M059J (cell line): ENCODE measurements at places on chromosomes 6 and 20.

DNA sequence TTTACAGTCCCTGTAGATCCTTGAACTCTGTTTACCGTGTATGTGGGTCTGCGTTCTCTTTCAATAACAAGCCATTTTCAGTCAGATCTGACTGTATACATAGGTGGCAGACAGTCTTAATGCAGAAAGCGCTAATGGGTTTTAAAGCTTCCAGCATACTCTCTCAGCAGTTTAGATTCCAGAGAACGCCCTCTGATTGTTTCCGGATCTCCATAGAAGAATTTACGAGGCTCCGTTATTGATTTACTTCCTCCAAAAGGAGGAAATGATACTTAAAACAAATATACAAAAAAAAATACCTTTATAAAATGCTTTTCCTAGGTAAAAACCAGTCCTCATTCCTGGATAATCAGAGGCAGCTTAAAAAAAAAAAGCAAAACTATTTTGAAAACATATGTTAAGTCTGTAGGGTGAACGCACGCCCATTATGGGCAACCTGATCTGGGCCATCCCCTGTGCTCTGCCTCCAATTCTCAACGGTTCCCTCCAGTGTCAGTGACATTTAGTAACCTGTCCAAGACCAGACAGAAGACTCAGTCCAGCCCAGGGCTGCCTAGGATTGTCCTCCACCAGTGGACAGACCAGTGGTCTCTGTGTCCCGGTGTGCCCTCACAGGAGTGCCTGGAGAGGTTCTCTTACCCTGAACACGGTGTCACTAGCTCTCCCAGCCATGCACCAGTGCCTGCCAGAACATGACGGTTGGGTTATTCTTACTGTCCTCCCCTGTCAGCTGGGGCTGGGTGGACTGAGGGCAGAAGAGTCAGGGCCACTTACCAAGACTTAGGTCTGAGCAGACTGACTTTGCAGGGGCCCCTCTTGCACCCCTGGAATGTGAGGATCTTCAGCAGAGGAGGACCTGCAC, 217.3 kb downstream of the ARID1B start:
- no peak for DNase-seq

DNA sequence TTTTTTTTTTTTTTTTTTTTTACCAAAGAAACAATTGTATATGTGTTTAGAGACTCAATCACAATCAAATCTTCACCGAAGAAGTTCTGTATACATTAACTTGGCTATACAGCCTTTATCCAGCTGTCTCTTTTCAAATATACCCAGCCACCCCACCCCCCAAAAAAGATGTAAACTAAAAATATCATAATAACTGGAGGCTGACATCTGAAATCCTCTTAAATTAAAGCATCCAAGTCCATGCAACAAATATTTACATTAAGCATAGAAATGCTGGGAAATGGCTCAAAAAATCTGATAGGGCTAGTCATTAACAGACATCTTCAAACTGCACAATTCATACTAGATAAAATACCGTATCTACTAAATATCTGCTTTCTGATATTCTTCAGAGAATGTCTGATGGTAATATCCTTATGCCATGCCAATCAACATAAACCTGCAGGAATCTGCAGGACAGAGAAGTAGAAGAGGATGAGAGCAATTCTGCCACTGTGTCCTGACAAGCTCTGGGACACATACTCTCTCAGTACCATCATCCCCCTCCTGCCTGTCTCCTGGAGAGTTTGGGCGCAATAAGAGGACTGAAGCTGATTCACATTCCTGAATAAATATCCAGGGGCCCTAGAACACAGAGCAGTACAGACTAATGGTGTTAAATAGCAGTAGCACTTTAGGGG, 152.4 kb downstream of the KIF6 start:
- no peak for DNase-seq

- peak; percentile 86 for DNase-seq
Measured at GRCh38 chr6:125201961-125202729, 48.6 kb downstream of the TPD52L1 start.

DNA sequence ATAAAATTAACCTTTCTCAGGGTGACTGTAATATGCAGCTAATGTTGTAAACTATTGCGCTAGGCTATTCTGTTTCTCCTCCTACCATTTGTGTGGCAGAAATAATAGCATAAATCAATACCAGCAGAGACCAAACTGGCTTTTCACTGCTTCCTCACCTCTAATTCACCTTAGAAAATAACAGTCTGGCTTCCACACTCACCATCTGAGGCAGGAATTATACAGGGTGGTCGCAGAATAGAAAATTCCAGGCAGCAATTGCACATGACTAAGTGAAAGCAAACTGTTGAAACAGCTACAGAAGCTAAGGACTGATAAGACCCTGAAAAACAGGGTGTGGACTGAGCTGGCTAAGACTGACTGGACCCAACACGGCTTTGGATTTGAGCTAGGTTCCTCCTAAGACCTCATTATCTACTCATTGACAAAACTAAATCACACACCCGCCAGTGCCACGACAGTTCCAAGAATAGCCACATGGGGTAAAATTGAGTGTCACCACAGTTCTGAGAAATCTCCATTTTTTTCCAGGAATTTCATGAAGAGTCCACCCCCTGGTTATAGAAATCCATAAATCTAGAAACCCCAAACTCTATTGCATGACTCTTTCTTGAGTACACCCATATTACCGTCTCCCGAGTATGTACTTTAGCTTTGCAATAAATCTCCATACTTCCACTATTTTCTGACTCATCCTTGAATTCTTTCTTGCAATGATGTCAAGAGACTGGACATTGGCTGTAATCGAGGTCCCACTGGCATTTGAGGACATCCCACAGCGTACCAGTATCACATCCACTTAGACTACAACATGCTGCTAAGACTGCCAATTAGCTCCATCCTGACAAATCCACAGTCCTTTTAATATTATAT, 60.9 kb upstream of the KCNQ5 start:
- DNase-seq: no peak

DNA sequence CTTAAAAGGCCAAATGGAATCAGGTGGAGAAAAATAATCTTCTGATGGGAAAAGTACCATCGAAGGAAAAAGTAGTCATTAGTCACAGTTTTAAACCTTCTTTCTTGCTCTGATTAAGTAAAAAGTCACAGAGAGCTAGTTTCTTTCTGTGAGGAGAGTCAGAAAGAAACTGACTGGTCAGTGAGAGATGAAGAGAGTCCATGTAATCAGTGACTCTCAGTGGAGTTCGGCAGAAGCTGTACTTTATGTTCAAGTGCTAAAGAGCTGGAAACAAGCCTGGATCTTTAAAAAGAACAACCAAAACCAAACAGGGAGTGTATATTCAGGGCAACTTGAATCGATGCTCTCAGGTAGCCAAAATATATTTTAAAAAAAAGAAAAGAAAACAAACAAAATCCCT, 44.5 kb downstream of the MDGA1 start:
- DNase-seq: no peak

DNA sequence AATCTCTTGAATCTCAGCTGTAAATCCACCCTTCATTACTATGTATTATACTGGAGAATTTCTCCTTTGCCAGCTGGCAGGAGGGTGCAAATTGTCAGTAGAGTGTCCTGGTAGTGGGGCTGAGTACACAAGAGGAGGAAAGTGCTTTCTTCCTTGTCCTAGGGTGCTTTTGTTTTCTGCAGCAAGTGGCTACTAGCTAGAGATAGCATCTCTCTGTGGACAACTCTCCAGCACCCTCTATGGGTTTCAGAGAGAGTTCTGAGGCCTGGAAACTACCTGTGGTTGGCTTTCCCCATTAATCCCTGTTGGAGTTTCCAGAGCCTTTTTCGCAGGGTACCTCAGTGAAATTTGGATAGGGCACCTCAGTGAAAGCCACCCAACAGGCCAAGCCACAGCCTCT, 422.5 kb upstream of the RGS17 start:
- peak; percentile 25 for DNase-seq

DNA sequence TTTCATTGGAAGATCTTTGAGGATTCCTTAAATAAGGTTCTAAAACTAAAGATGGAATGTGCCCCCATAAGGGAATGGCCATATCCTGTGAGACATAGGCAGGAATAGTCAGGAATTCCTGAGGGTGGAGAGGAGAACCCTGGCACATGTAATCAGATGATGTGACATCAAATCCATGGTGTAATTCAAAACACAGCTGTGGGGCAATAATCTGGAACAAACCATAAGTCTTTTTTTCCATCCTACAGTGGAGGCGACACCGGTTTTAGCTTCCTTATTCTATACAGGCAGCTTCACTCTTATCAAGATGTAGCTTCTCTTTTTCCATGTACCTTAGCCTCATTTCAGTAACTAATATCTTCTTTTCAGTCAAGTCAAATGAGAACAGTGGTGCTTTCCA, 133.6 kb upstream of the CITED2 start:
- DNase-seq: no peak

DNA sequence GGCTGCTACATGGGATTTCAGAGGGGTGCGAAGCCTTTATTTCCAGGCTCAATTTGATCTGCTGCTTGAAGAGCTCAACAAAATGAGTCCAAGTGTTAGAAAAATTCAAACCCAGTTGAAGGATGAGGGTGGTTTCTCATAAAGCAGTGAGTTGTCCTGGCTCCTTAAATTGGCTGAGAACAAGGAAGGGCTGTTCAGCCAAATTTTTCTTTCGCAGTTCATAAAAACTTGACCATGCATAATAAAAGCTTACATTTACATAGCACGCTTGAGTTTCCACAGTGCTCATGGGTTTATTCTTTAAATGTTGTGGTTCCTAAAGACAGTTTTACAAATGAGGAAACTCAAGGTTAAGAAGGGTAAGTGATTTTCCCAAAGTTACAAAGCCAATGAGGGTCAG, 174.4 kb upstream of the FOXA2 start:
- no peak for DNase-seq

DNA sequence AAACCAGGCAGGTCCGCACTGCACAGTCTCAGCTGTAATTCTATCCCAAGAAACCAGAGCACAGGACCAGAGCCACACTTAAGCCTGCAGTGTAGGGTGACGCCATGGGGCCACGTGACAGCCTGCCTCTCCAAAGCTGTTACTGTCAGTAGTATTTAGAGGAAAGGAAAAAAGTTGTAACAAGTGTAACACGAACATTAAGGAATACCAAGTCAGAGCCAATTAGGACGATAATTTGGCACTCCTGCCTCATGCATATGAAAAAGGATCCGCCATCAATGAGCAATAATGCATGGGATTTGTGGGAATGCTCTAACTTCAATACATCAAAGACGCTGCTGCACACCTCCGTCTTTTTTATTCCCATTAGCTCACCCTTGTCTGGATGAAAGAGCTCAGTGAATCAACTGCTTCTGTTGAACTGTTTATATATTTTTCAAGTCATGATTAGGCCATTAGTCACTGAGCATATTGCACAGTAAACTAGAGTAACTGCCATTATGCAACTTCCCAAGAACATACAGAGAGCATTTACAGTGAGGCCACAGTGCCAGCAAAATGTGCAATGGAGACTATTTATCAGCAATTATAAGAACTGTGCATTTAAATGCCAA, 79.9 kb downstream of the ATXN1 start:
- peak; percentile 96 for DNase-seq

GRCh38 chr6:153698001-153698400, 341.0 kb upstream of the OPRM1 start:
- no peak for DNase-seq

GRCh38 chr6:45922728-45923351, 92.8 kb downstream of the CLIC5 start:
- peak; percentile 83 for DNase-seq

GRCh38 chr6:73732845-73733675, 37.1 kb downstream of the CD109 start:
- peak; percentile 76 for DNase-seq

DNA sequence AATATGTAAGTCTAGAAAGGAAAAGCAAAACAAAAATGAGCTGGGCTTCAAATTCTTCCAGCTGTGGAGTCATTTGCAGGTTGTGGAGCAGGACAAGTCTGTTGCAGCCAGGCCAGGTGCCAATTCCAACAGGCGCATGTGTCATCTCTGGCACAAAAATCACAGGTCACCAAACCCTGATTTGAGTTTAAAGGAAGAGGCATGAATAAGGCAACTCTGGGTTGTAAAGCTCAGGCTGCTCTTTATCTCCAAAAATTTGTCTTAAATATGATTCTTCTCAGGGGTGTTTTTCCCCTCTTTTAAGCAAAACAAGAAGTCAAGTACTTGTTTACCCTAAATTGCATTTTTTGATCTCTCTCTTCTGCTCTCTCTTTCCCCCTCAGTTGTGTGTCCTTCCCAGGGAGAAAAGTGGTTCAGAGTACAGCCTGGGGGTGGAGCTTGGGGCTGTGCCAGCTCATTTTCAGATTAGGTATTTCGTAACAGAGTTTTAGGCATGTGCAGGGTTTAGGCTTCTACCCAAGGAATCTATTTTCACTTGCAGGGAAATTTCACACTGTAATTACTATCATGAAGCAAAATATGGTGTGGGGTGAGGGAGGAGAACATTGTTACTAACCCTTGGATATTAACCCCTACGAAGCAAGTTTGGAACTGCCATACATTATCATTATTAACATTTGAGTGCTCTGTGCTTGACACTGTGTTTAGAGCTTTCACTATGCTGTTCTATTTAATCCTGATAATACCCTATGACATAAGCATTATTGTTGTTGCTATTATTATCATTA, 8.3 kb upstream of the NCOA3 start:
- peak; percentile 88 for DNase-seq

GRCh38 chr6:36697481-36697903, at the start of gene RAB44:
Gene RAB44, plus strand, starts transcription at chr6:36697826. Its CDS starts 6,410 bp downstream, at chr6:36704236.
- no peak for DNase-seq

DNA sequence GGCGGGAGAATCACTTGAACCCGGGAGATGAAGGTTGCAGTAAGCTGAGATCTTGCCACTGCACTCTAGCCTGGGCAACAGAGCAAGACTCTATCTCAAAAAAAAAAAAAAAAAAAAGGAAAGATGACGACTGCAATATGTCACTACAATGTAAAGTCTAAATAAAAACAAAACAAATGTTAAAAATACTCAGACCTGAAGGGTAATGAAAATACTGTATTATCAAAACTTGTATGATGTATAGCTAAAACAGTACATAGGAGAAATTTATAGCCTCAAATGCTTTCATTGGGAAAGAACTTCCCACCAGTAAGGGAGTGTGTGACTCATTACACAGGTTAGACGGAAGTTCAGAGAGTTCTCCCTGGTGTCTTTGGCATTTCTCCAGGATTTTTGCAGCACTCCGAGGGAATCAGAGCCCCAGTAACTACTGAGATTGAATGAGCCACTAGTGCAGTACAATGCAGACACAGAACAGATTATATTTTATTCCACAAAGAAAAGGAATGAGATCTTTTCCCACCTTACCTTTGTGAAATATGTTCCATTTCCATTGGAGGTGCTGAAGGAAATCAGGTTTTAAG, 12.5 kb upstream of the RALGAPB start:
- peak; percentile 97 for DNase-seq

DNA sequence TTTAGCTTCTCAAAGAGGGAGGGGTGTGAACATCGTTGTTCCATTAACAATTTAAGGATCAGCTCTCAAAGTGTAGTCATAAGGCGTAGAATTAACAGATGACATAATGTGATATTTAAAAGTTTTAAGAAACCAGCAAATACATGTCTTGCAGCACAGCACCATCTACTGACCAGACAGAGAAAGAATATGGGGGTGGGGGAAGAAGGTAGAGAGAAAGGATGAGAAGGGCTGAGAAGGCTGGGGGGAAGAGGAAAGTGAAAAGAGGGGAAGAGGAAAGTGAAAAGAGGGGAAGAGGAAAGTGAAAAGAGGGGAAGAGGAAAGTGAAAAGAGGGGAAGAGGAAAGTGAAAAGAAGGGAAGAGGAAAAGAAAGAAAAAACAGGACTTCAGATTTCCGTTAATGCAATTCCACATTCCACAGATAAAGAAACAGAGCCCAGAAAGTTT, 80.9 kb downstream of the HAO1 start:
- DNase-seq: peak; percentile 74

- no peak for DNase-seq
Measured at GRCh38 chr6:44171899-44172546, 13.4 kb downstream of the CAPN11 start.
